ENCODE measurements at places on chromosomes 1 and 21.
A peak's percentile ranks its signal among the peaks of the same experiment; 100 is the strongest.

GRCh38 chr1:96771847-96772246 is 50.3 kb downstream of the PTBP2 start:
- DNase-seq = no peak

GRCh38 chr1:235090406-235091069 is 38.1 kb downstream of the TOMM20 start:
- no peak for DNase-seq

GRCh38 chr1:229408458-229409037 is 25.3 kb downstream of the ACTA1 start:
- DNase-seq = no peak

- DNase-seq = no peak
These were observed 217.9 kb downstream of the FOXD2 start for GRCh38 chr1:47655521-47656300.

GRCh38 chr1:91729621-91730358 is 156.2 kb downstream of the TGFBR3 start:
- no peak for DNase-seq

- DNase-seq = no peak
These were observed 2151.6 kb downstream of the MRPL39 start for GRCh38 chr21:23455676-23456075.

GRCh38 chr1:171486048-171486519 is 754 bp downstream of the PRRC2C start:
- DNase-seq = peak; percentile 24

- DNase-seq = no peak
These were observed 328.9 kb downstream of the NUF2 start for GRCh38 chr1:163650624-163651023.

- DNase-seq = no peak
These were observed 57.3 kb downstream of the LAMC2 start for GRCh38 chr1:183243161-183244050.

GRCh38 chr1:80047791-80048190 is 1041.3 kb upstream of the ADGRL4 start:
- no peak for DNase-seq

DNA sequence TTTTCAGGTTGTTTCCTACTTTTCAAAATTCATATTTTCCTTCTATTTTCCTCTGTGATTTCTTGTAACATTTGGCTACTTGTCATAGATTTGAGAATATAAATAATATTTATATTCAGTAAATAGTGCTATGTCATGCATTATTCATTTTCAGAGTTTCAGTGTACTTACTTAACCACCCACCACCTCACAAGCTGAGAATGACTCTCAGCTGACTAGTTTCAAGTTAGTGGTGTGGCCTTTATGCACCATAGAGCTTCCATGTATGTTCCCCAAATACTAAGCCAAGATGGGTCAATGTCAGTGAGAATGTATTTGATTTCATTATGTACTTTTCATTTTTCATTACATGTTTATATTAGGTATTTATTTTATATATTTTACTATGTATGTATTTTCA is 56.9 kb upstream of the RGS1 start:
- no peak for DNase-seq

GRCh38 chr1:54400329-54400728 is 5.9 kb downstream of the SSBP3 start:
- no peak for DNase-seq

- no peak for DNase-seq
These were observed 144.5 kb upstream of the RUNX3 start for GRCh38 chr1:25074351-25075227.

GRCh38 chr1:2148691-2149090 is 45.9 kb downstream of the FAAP20 start:
- no peak for DNase-seq

GRCh38 chr1:37948166-37948565 is 1.3 kb upstream of the INPP5B start:
- DNase-seq = no peak

DNA sequence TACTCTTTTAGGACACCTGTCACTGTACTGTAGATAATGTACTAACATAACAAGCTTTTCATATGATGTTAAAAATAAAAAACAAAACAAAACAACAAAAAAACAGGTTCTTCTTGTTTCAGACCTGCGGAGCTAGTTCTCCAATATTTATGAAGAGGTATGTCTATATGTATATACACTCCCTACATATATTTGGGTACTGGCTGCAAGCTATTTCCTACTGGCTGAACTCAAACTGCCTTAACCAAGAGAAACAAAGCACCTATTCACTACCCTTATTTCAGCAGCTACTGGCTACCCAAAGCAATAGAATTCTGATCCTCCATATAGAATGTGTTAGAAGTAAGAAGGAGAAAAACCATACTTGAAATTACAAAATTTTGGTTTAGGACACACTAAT is 73.5 kb downstream of the ABL2 start:
- no peak for DNase-seq

DNA sequence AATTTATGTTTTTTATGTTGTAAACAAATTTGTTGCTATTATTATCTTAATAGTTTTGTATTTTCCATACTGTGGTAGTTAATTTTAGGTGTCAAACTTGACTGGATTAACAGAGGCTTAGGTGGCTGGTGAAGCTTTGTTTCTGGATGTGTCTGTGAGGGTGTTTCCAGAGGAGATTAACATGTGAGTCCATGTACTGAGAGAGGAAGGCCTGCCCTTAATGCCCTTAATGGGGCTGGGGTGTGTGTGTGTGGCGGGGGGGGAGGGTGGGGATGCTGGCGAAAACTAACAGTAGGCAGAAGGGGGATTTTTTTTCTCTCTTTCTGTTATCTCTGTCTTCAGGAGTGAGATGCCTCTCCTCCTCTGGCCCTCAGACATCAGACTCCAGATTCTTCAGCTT is 1.9 kb downstream of the OR14A16 start:
- DNase-seq = no peak

DNA sequence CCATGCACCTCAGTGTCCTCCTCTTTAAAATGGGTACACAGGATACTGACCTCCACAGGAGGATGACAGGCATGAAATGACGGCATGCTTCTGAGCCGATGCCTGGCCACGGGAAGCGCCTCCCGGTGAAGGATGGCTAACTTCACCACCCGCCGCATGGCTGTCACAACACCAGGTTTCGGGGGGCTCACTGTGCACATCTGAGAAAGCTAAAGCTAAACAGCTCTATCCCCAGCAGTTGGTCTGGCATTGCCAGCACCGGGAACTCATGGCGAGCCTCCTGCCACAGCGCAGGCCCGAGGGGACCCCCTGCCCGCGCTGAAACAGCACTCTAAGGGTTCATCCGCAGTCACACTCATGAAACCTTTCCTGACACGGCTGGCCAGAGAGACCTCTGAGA is 16.0 kb downstream of the NPHP4 start:
- DNase-seq = no peak

DNA sequence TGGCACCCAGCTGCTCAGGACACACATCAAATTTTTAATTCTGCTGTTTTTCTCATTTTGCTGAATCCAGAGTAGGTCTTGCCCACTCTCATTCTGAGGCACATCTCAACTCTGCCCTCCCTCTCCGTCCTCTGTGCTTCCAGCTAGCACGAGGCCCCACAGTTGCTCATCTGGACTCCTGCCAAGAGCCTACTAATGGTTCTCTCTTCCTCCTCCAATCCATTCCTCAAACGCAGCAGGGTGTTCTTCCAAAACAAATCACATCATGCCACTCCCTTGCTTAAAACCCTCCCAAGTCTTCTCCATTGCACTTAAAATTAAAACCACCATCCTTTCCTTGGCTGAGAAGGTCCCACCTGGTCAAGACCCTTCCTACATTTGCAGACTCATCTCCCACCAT is 49.8 kb upstream of the SCAF4 start:
- peak; percentile 8 for DNase-seq

- no peak for DNase-seq
These were observed 2.6 kb downstream of the S100A16 start for GRCh38 chr1:153610334-153610733.

DNA sequence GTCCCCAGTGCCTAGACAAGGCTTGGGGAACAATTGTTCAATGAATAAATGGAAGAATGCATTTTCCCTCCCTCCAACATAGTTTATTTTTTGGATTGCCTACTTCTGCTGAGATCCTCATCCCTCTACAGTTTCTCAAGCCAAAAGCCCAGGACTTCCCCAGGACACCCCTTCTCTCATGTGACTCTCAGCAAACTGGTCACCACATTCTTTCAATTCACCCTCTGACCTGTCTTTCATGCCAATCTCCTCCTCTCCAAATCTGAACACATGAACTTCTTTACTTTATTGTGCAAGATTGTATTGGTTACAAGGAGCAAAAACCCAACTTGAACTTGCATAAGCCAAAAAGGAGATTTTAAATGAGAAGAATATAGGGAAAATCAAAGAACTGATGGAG is 103.2 kb upstream of the JUN start:
- no peak for DNase-seq

- no peak for DNase-seq
These were observed 34.7 kb upstream of the RGL1 start for GRCh38 chr1:183769956-183770815.

DNA sequence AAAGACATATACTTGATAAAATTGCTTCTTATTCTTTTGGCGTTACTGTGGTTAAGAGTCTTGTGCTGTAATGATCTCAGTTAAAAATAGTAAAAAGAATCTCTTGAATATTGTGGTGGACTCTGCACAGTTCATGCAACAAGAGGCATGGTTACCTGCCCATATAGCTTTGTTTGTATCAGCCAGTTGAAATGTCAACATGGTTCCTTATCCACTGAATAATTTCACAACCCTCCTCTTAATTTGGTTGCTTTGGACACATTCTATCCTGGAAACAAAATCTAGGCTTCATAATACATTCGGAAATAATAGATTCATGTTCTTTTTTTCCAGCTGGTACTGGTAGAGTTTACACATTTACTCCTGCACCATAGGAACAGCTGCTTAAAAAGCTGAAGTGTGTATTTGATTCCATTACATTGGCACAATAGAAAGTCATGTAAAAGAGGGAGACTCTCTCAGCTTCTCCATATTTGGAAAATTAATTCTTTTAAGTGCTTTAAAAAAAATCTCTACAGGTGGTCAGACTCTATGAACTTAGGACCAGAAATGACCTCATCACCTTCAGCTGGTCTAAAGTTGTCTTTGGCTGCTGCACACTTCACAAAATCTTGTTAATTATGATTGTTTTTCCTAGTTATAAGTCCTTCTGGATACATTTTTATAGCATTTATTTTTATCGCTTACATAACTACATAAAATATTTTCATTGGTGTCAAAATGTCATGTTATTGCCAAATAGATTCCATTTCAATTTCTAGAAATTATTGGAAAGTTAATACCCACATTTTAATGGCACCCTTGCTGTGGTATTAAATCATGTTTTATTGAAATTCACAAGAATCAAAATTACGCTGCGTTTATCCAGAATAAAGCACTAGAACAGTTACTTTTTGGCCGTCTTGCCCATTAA is 100.2 kb downstream of the LTN1 start:
- DNase-seq = no peak

DNA sequence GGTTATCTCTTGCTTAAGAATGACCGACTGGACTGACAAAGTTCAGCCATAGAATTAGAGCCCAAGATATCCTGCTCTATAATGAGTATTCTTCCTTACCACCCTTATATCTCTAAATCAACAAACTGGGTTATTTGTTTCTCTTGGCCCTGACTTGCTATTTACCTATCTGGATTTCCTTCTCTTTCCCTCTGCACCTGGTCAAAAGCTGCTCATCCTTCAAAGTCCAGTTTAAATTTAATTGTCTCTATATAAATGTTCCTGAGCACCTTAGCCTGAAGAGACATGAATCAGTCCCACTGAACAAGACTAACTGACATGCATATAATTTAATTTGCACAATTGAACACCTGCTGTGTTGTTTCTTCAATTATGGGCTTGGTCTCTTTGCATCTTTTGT is 127.1 kb upstream of the KCNJ15 start:
- DNase-seq = no peak

- peak; percentile 57 for DNase-seq
These were observed 11.2 kb downstream of the LRRC42 start for GRCh38 chr1:53957194-53957818.

- no peak for DNase-seq
These were observed 19.4 kb downstream of the PLEKHO1 start for GRCh38 chr1:150168960-150169601.

DNA sequence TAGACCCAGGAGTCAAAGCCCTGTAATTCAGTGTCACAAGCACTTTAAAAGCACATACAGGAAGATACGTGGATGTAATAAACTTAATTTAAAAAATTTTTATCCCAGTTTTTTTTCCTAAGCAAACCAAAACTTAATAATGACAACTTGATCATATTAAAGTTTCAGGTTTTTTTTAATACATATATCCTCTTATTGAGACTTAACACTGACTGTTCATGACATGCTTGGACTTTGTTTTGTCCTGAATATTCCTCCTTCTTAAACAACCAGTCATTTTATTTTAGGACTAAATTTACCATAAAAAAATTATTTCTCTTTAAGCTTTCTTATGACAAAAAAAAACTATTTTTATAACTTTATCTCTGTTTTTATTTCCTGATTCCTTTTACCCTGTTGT is 64.1 kb downstream of the WDR4 start:
- DNase-seq = no peak

GRCh38 chr1:80678438-80678837 is 1122.3 kb upstream of the ADGRL2 start:
- DNase-seq = no peak

DNA sequence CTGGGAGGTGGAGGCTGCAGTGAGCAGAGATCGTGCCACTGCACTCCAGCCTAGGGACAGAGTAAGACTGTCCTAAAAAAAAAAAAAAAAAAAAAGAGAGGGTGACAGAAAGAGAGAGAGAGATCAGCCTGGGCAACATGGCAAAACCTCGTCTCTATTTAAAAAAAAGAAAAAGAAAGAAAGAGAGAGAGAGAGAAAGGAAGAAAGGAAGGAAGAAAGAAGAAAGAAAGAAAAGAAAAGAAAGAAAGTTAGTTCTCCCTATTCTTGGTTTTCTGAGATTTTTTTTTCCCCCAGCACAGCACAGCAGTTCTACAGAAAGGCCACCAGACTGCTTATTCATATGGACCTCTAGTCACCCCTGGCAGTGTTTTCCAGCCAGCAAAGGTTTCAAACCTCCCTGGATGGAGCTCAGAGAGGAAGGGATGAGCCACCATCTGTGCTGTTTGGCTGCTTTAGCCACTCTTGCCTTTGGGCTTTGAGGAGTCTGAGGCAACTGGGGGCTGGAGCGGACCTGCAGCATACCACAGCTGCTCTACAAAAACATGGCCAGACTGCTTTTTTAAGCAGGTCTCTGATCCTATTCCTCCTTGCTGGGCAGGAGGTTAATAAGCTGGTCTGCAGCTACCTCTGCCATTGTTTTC is 10.6 kb downstream of the S100A6 start:
- DNase-seq = no peak

DNA sequence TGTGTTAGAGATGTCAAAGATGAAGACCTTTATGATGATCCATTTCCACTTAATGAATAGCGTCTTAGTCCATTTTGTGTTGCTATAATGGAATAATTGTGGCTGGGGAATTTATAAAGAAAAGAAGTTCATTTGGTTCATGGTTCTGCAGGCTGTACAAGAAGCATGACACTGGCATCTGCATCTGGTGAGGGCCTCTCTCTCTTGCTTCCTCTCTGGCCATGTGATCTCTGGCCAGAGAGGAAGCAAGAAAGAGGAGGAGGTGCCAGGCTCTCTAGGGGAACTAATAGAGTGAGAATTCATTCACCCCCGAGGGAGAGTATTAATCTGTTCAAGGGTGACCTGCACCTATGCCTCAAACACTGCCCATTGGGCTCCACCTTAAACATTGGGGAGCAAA is 242.8 kb downstream of the DISC1 start:
- DNase-seq = no peak

Measured in HS-27A (cell line).